ENCODE measurements at places on chromosomes 12 and 14.

DNA sequence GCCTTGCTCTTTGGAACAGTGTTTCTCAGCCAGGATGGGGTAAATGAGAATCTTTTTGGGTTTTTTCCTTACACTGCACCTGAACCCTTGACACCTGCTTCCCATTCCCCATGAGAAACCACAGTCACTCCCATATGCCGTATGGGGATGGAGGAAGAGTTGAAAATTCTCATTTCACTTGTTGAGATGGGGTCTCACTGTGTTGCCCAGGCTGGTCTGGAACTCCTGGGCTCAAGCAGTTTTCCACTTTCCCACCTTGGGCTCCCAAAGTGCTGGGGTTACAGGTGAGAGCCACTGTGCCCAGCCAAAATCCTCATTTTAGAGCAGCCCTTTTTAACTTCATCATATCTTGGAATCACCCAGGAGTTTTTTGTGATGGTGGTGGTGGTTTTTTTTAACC, 3.7 kb downstream of the MVK start:
- no peak for DNase-seq

- peak; percentile 19 for DNase-seq
Observed at GRCh38 chr12:132766380-132767085, 4.9 kb upstream of the ANKLE2 start.

DNA sequence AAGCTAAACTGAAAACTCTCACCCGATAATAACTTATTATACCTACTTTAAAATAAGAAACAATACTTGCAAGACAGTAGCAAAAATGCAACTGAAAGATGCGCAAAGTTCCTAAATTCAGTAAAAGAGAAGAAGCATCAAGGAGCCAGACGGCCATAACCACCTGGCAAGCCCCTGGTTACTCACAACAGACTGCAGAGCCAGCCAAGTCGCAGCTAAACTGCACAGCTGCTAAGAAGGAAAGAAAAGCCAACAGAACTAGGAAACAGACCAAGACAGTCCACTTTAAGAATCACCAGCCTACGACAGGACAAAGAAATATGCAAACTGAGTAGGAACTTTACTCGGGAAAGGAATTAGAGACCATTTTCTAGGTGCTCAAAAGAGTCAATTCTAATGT, 127.9 kb downstream of the TMTC1 start:
- no peak for DNase-seq

- no peak for DNase-seq
Observed at GRCh38 chr14:69259527-69260189, at the start of gene GALNT16. Gene GALNT16, plus strand, starts transcription at chr14:69260158. Its CDS starts 133 bp downstream, at chr14:69260291.

DNA sequence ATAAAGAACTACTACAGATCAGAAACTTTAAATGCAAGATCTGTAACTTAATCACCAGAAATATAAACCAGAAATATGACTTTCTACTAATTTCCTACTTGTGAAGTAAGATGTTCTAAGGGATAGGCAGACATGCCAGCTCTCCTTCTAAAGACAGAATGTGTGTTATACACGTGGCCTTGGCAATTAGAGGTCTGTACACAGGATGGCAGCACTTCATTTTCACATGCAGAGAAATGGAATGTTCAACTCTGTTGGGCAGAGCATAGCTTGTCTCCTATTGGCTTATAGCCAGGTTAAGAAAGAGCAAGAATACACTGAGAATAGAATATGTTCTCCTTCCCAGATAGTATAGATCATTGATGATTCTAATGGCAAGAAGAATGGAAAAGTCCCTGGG, 403.8 kb downstream of the DAD1 start:
- DNase-seq, result no peak

DNA sequence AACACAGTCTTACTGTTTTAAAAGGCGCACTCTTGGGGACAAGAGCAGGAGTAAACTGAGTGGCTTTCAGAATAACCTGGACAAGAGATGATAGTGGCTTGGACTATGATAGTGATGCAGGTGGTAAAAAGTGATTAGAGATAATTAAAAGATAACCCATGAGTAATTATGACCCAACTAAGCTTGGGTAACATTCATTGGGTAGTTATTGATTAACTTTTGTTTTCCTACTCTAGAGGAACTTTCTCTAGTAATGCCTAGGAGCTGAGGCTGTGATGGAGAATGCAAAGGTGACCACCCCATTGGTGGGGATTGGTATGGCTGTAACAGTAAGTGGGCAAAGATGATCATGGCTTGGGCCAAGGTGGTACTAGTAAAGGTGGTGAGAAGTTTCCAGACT, 22.3 kb upstream of the FRS2 start:
- DNase-seq, result no peak

DNA sequence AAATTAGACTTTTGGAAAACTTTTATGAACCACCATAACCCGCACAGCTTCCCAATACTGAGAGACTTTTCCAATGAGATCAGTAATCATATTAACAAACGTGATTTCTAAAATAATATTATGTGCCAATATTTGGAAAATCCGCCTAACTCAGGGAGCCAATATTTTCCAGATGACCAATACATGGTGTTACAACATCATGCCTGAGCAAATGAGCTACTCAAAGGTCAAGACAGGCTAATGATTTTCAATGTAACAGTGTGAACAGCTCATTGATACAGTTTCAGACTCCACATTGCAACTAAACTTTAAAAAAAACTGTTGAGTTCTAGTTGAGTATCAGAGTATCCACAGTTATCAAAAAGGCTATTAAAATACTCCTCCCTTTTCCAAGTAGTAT, 46.8 kb downstream of the RNF34 start:
- no peak for DNase-seq

GRCh38 chr14:91303091-91303923, 58.8 kb upstream of the GPR68 start:
- DNase-seq, result no peak

GRCh38 chr14:94396628-94397225, 8.3 kb upstream of the SERPINA1 start:
- no peak for DNase-seq

- DNase-seq, result no peak
Observed at GRCh38 chr12:13313886-13314285, 117.4 kb downstream of the EMP1 start.

DNA sequence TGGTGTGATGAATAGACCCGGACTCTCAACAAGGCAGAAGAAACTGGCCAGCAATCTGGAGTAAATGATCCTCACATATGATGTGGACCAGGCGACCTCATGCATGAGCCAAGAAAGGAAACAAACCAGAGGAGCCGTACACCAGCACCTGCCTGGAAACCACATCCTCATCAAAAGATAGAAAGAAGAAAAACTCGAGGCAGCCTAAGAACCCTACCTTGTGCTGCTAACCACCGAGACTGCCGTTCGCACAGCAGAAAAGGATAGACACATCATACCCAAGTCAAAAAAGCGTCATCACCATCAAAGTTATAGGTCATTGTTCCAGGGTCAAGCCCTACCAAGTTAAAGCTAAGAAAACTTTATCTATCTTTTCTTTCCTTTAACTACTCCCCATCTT, 66.7 kb downstream of the RESF1 start:
- no peak for DNase-seq

- DNase-seq, result no peak
Observed at GRCh38 chr12:108827941-108828340, 29.4 kb downstream of the SSH1 start.

DNA sequence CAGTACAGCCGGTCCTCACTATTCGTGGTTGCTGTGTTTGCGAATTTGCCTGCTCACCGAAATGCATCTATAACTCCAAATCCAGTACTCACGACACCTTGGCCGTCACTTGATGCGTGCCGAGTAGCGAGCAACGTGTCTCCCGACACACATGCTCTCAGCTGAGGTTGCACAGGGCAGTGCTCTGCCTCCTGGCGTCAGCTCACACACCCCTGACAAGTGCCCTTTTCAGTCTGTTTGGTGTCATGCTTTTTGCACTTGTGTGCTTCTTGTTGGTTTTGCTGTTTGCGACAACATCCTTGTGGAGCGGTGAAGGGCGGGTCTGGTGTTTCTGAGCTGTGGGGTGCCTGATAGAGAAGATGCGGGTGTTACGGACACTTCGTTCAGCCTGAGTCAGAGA, 110.4 kb upstream of the RFLNA start:
- DNase-seq, result no peak

- DNase-seq, result no peak
Observed at GRCh38 chr14:90775441-90775840, 40.8 kb downstream of the TTC7B start.

DNA sequence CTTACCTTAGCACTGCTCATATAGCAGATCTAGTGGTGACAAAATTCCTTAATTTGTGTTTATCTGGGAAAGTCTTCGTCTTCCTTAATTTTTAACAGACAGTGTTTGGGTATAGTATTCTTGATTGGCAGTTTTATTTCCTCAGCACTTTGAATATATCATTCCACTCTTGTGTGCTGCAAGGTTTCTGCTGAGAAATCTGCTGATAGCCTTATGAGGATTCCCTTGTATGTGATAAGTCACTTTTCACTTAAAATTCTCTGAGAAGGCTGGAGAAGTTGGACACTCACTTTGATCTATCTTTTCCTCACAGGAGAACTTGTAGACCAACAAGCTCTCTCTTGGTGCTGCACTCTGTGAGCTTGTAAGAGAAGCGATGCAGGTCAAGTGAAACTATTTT, 306.1 kb upstream of the RTL1 start:
- no peak for DNase-seq

- no peak for DNase-seq
Observed at GRCh38 chr12:100808777-100809176, 14.2 kb downstream of the ANO4 start.

- no peak for DNase-seq
Observed at GRCh38 chr12:23948291-23948690, 1.2 kb downstream of the SOX5 start.

DNA sequence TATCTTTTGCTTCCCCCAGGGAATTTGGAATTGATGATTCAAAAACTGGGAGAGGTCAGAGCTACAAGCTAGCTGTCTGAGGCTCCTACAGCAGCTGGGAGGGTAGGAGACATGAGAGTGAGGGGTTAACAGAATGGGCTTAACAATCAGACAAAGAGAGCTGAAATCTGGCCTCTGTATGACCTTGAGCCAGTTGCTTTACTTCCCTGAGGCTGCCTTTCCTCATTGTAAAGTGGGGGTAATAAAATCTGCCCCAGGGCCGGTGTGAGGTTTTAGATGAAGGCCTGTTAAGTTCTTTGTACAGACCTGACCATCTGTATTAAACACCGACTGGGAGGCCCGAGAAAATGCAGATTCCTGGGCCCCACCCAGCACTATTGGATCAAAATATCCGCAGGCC, 164.3 kb upstream of the NOS1 start:
- DNase-seq, result no peak

DNA sequence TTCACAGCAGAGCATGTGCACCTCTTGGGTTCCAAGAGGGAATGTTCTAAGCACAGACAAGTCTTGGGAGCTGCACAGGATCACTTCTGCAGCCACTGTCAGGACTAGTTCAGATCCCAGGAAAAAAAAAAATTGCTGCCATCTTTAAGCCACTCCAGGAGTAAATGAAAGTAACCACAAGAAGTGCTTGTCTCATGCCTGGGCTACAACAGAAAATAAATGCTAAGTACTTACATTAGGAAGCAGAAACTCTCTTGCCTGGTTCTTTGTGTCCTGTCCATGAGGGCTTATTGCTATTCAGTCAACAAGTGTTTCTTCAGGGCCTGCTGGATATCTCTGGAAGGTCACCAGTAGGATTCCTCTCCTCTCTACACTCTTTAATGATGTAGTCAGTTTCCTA, 176.1 kb downstream of the KTN1 start:
- DNase-seq, result no peak

GRCh38 chr12:42450248-42450647, 124.3 kb downstream of the PPHLN1 start:
- DNase-seq, result no peak

- no peak for DNase-seq
Observed at GRCh38 chr14:53027562-53027961, 76.7 kb upstream of the FERMT2 start.

DNA sequence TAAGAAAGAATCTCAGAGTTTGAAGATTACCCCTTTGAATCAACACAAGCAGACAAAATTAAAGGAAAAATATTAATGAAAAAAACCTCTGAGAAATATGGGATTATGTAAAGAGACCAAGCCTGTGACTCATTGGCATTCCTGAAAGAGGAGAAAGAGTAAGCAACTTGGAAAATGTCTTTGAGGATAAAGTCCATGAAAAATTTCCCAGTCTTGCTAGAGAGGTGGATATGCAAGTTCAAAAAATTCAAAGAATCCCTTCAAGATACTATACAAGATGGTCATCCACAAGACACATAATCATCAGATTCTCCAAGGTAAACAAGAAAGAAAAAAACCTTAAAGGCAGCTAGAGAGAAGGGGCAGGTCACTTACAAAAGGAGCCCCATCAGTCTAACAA, 13.3 kb downstream of the SLCO1B1 start:
- no peak for DNase-seq

DNA sequence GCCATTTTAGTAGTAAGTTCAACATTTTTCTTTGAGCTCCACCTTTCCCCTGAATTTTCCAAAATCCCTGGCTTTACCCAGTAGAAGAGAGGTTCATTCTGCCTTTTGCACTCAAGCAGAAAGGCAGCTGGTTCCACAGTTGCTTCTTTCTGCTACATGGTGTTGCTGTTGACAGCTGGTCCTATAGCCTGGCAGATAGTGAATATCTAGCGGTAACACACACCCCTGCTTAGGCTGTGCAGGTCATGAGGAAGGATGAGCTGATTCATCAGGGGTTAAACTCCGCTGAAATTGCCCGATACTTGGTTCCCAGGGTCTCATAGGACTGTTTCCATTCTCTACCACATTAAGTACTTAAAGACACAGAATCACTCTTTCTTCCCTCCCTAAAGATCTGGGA, 62.4 kb downstream of the PUS7L start:
- DNase-seq, result no peak
